ENCODE measurements at places on chromosomes 6 and 20. TPM values are rescaled to one million over a fixed set of nuclear protein-coding genes. Genes with fewer than 3 reads are reported as not detected.

LY6G5C gene
- 5.2 TPM for total RNA-seq

SCGN gene
- not detected for total RNA-seq

DOK5 gene
- 5.7 TPM for total RNA-seq

HLA-DQA1 gene
- total RNA-seq, result not detected

KCNK5 gene
- not detected for total RNA-seq

WFDC5 gene
- total RNA-seq, result not detected

RCAN2 gene
- 0.46 TPM for total RNA-seq

HCRTR2 gene
- total RNA-seq, result not detected

GRCh38 chr6:159152782-159153181 lies 16.4 kb upstream of the FNDC1 start:
- H3K36me3 ChIP-seq, result no peaks in the 10 kb centered on the region
- H3K27ac ChIP-seq, result no peak overlapping the region
- H3K4me3 ChIP-seq, result no peak overlapping the region
- DNase-seq, result no peak

DNA sequence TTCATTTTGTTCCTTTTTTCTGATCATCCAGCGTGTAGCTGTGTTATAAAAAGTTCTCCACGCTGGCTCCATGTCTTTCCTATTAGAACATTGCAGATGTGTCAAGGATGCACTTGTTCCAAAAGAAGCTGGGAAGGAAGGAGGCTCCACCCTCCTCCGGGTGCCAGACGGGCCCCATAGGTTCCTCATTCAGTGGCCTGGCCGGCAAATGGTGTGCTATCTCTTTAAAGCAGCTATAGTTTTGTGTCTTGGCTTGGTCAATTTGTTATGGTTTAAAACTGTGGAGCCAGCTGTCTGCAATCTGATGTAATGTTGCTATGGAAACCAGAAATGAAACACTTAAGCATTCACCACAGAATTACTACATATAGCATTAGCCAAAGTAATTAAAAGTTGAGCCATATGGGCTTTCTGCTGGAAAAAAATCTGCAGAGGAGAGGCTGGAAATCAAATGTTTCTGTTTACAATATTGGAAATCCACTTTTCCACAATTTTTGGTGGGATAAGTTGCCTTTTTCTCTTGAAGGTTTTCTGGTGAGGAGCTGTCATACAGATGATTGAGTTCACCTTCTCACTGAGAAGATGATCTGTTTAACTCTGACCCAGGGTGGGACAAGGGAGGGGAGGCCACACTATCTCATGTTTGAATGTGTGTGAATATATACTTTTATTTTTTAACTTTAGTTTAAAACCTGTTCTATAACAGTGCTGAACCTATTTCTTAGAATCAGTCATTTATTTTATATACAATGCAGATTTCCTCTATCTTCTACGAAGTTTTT lies 167.4 kb downstream of the SASH1 start:
- DNase-seq, result peak; percentile 79
- peaks cover 3% of the 10 kb centered on the region for H3K36me3 ChIP-seq
- no peak overlapping the region for H3K4me3 ChIP-seq
- no peaks in the 10 kb centered on the region for H3K27me3 ChIP-seq

GRCh38 chr20:3733119-3733995 lies 872 bp downstream of the HSPA12B start:
- peaks cover 3% of the 10 kb centered on the region for H3K27me3 ChIP-seq
- DNase-seq, result no peak
- peak overlapping the region; percentile 34 for H3K4me3 ChIP-seq
- no peak overlapping the region for H3K27ac ChIP-seq

GRCh38 chr6:98416027-98416426 lies 418.3 kb upstream of the POU3F2 start:
- no peak overlapping the region for H3K27ac ChIP-seq
- H3K36me3 ChIP-seq, result no peaks in the 10 kb centered on the region
- H3K4me3 ChIP-seq, result no peak overlapping the region
- no peaks in the 10 kb centered on the region for H3K4me1 ChIP-seq
- H3K27me3 ChIP-seq, result no peaks in the 10 kb centered on the region

GRCh38 chr6:134603561-134603960 lies 285.6 kb upstream of the SGK1 start:
- no peak overlapping the region for H3K27ac ChIP-seq
- H3K4me1 ChIP-seq, result no peaks in the 10 kb centered on the region
- no peaks in the 10 kb centered on the region for H3K27me3 ChIP-seq

GRCh38 chr6:101003075-101003474 lies 121.9 kb upstream of the ASCC3 start:
- DNase-seq, result no peak
- no peak overlapping the region for H3K27ac ChIP-seq
- H3K36me3 ChIP-seq, result no peaks in the 10 kb centered on the region
- H3K4me1 ChIP-seq, result no peaks in the 10 kb centered on the region

DNA sequence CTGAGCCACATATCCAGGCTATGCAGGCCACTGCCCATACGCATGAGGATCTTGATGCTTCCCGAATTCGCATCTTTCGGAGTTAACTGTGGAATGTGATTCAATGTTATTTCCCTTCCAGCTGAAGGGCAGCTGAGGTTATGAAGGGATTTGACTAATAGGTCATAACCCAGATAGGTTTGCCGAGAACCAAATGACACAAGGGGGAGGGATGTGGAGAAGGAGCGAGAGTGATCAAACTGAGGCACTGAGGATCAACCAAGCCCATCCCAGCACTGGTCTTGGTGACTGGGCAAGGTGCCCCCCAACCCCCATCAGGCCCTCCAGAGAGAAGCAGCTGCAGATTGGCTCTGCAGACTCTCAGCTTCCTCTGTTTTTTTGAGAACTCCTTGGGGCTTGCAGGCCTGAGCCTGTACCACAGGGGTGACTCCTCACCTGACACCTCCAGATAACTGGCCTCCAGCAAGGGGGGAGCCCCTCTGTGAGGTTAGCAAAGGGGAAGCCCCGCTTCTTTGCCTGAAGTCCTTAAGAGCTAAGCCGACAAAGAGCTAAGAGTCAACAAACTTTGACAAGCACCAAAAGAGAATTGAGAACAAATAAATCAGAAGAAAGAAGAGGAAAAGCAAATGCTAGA lies 185.9 kb downstream of the PDE7B start:
- peak overlapping the region; percentile 93 for H3K27ac ChIP-seq
- H3K4me1 ChIP-seq, result peaks cover 66% of the 10 kb centered on the region
- no peaks in the 10 kb centered on the region for H3K36me3 ChIP-seq

- H3K4me1 ChIP-seq, result peaks cover 37% of the 10 kb centered on the region
- no peak overlapping the region for H3K27ac ChIP-seq
- H3K27me3 ChIP-seq, result no peaks in the 10 kb centered on the region
- H3K36me3 ChIP-seq, result peaks cover 2% of the 10 kb centered on the region
- H3K4me3 ChIP-seq, result no peak overlapping the region
These were observed 402 bp upstream of the TAF8 start for GRCh38 chr6:42049948-42050296.

DNA sequence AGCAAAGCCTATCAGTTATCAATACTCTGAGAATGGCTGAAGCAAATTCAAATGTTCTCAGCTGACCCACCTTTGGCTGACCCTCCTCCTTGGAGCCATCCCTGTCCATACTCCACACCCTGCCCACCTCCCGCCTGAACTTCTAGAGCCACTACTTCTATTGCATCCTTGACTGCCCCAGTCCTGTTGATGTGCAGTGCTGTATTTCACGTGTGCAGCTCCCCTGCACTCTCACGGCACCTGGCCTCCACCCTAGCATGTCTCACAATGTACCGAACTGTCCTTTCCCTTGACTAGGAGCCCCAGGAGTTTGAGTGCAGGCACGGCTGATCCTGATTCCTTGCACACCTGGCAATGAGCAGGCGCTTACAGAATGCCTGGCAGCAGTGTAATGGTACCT lies 7.0 kb downstream of the CPXM1 start:
- H3K27me3 ChIP-seq, result peaks cover 15% of the 10 kb centered on the region
- DNase-seq, result no peak
- no peak overlapping the region for H3K27ac ChIP-seq

DNA sequence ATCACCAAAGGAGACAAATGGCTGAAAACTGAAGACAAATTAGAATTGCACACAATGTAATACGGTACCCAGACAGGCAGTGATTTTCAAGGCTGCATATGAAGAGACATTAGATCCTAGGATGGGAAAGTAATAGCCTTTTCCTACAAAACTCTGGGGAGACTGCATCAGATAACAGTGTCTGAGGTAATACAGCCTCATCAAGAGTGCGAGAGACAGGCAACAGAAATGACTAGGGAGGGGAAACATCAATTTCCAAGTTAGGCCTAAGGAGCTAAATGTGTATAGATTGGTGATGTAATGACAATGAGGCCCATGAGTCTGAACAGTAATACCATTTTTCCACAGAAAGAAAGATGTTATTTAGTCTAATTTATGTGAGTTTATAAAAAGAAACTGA lies 200.3 kb downstream of the HTR1B start:
- no peak for DNase-seq
- no peak overlapping the region for H3K4me3 ChIP-seq
- H3K27me3 ChIP-seq, result no peaks in the 10 kb centered on the region
- no peaks in the 10 kb centered on the region for H3K4me1 ChIP-seq

DNA sequence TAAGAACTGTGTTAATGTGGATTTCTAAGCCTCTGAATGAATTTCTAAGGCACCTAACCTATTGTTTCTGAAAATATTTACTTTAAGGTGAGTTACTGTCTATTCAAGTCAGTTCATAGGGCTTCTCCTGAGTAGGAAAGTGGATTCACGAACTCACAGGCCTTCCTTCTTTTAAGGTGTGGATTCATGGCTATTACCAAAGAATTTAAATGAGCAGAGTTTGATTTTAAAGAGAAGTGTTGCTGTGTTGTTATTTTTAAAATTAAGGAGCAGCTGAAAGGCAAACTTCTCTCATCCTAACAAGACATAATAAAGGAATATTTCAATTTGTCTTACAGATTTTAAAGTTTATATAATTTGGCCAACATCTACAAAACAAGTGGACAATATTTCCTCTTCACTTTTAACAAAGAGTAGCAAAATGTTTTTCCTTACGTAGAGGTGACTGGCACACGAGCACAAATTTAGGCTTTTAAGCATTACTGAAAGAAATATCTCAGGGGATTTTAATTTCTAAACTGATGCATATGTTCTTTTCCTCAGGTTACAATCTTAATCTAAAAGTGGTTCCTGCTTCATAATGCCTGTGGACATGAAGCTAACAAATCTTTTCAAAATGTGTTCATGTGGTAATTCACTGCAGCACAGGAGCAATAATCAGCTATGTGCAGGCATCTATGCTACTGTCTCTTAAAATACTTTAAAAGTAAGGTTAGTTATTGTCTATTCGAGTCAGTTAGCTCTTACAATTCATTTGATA lies 602 bp upstream of the TSPYL4 start:
- peak; percentile 38 for DNase-seq
- H3K27ac ChIP-seq, result peak overlapping the region; percentile 98
- no peaks in the 10 kb centered on the region for H3K36me3 ChIP-seq
- H3K4me1 ChIP-seq, result peaks cover 49% of the 10 kb centered on the region

DNA sequence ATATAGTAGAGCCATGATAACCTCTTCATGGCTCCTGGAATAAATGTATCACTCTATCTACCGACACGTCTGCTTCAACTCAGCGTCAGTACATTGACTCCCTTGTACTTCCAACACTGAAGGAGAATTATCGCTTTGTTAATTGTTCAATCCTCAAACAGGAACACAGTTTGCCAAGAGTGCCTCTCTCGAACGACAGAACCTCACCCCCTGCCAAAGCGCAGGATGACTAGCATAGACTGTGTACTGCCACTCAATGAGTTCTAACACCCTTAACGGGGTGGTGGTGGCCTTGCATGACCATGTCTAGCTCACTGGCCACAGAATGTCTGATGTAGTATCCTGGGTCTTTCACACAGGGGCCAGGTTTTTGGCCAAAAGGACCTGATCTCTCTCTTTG lies 81.4 kb upstream of the HEY2 start:
- H3K27me3 ChIP-seq, result peaks cover 8% of the 10 kb centered on the region
- no peaks in the 10 kb centered on the region for H3K4me1 ChIP-seq
- no peak overlapping the region for H3K27ac ChIP-seq
- H3K4me3 ChIP-seq, result no peak overlapping the region

- H3K27me3 ChIP-seq, result no peaks in the 10 kb centered on the region
- no peak for DNase-seq
- no peaks in the 10 kb centered on the region for H3K36me3 ChIP-seq
- no peak overlapping the region for H3K27ac ChIP-seq
- peaks cover 6% of the 10 kb centered on the region for H3K4me1 ChIP-seq
These were observed 40.9 kb upstream of the CCN6 start for GRCh38 chr6:112013051-112013450.

- no peak overlapping the region for H3K27ac ChIP-seq
- no peaks in the 10 kb centered on the region for H3K36me3 ChIP-seq
- H3K27me3 ChIP-seq, result peaks cover 12% of the 10 kb centered on the region
- H3K4me3 ChIP-seq, result no peak overlapping the region
These were observed 64.6 kb downstream of the SYNE1 start for GRCh38 chr6:152572338-152573088.

- H3K27ac ChIP-seq, result no peak overlapping the region
- H3K36me3 ChIP-seq, result no peaks in the 10 kb centered on the region
- no peaks in the 10 kb centered on the region for H3K4me1 ChIP-seq
These were observed 129.2 kb downstream of the ATXN1 start for GRCh38 chr6:16632101-16632500.

DNA sequence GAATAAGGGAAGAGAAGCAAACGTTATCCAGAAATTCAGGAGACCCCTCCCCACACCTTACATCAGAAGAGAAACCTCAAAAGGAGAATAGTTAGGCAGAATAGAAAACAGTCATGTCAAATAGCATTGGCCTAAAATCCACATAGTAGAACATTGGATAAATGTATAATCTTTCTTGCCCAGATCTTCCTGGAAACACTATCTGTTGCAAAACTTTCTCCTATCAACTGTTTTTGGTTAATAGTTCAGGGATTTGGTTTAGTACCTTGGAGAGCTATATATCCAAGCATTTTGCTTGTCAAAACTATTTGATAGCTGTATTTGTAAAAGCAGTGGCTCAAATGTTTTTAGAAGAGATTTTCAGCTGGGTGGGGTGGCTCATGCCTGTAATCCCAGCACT lies 74.3 kb upstream of the PHACTR2 start:
- H3K4me1 ChIP-seq, result peaks cover 12% of the 10 kb centered on the region
- H3K36me3 ChIP-seq, result no peaks in the 10 kb centered on the region
- no peak overlapping the region for H3K27ac ChIP-seq
- H3K4me3 ChIP-seq, result no peak overlapping the region
- H3K27me3 ChIP-seq, result no peaks in the 10 kb centered on the region
